ENCODE measurements at places on chromosomes 3 and 15.

DNA sequence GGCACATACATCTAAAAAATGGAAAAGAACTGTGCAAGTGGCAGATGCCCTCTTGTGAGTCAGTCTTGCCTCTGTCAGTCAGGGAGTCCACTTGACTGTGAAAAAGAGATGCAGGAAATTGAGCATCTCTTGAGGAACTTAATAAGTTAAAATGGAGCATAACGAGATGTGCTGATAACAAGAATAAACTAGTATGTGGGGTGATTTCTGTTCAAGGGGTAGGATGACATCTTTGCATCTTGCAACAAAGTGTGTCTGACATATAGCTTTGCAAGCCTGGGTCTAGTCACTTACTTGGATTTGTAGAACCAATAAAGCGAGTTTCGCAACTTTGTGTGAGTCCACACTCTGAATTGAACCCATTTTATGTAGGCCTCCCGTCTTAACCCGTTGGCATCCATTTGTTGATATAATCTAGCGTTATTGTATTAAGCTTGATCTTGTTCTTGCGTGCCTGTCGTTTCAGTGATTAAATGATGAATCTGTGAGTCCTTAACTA, 2.2 kb downstream of the USP3 start:
- no peaks in the 10 kb centered on the region for H3K27me3 ChIP-seq
- no peak for DNase-seq
- H3K4me3 ChIP-seq = no peak overlapping the region
- H3K27ac ChIP-seq = no peak overlapping the region
- peaks cover 44% of the 10 kb centered on the region for H3K4me1 ChIP-seq

DNA sequence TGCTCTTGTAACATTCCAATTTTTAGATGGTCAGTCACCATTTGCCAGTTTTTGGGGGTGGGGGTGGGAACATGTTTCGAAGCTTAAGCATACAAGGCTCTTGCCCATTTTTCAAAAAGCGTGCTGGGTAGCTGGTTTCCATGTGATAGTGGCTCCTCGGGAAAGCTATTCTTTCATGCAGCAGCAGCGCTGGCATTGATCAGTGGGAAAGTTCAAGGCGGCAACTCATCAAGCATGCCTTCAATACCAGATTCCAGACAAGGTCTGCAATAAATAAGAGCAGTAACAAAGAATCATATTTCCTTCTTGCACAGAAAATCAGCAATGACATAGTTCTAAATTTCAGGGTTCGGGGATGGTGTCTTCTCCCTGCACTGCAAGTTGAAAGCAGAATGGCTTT, 133.5 kb upstream of the ONECUT1 start:
- no peak overlapping the region for H3K4me3 ChIP-seq
- no peaks in the 10 kb centered on the region for H3K4me1 ChIP-seq
- H3K27me3 ChIP-seq = no peaks in the 10 kb centered on the region
- H3K36me3 ChIP-seq = no peaks in the 10 kb centered on the region
- DNase-seq = no peak

DNA sequence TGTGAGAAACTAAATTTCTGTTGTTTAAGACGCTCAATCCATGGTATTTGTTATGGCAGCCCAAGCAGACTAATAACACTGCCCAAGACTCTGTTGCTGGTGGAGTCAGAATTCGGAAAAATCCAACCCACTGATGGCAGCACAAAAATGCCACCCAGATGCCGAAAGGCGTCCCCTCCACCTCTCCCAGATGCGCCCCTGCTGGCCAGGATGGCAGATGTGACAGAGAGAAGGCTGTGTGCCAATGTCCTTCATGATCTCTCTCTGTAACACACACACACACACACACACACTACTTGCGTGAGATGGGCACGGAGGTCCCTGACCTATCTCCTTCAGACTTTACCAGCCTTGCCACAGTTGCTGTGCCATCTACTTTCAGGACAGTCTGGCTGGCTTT, 10.9 kb upstream of the LYSMD4 start:
- no peaks in the 10 kb centered on the region for H3K27me3 ChIP-seq
- H3K4me1 ChIP-seq = peaks cover 12% of the 10 kb centered on the region
- H3K4me3 ChIP-seq = no peak overlapping the region
- DNase-seq = no peak

- H3K4me1 ChIP-seq = no peaks in the 10 kb centered on the region
- H3K36me3 ChIP-seq = no peaks in the 10 kb centered on the region
- H3K27ac ChIP-seq = no peak overlapping the region
Measured at GRCh38 chr3:175149675-175150074, 290.5 kb downstream of the NAALADL2 start.

DNA sequence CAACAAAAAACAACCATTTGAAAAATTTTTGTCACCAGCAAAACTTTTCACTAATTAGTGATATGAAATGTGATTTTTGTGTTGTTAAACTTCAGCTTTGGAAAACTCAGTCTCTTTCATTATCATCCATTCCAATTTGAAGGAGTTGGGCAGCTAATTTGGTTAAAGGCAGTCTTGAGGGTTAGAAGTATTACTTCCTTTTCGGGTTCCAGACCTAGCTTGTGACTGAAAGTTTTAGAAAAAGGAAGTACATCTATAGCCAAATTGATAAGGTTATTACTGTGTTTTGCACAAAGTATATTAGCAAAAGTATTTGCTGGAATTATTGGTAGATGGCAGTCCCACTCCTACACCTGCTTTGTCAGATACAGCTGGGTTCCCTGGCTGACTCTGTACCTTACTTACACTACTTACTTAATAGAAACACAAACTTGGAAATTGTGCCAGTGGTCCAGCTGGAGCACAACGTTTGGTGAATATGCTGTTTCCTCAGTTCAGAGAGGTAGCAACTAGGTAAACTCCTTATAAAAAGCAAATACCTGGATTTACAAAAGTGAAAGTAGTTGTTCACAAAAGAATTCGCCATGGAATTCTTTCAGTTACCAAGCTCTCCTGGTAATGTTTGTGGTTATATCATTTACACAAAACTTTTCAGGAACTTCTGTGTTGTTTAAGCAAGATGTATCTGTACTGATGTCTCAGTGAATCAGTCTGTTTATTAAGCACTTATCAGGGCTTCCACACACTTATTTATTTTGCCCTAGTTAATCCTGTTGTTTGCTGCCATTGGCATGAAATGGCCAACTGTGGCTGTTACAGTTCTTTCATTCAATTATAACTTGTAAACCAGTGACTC, 31.6 kb downstream of the TIPARP start:
- no peaks in the 10 kb centered on the region for H3K4me1 ChIP-seq
- H3K4me3 ChIP-seq = no peak overlapping the region
- no peak overlapping the region for H3K27ac ChIP-seq
- H3K27me3 ChIP-seq = no peaks in the 10 kb centered on the region
- H3K36me3 ChIP-seq = peaks cover 39% of the 10 kb centered on the region

DNA sequence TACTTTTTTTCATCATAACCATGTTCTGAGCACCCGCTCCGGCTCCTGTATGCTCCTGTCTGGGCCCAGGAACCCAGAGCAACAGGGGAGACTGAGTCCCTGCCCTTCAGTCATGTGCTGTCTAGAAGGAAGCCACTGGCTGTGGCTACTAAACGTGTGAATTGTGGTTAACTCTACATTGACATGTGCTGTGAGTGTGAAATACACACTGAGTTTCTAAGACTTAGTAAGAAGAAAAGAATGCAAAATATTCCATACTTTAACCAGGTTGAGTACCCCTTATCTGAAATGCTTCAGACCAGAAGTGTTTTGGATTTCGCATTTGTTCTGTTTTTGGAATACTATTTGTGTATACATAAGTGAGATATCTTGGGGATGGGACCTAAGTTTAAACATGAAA, 42.8 kb upstream of the CGNL1 start:
- peaks cover 8% of the 10 kb centered on the region for H3K4me1 ChIP-seq
- H3K27ac ChIP-seq = no peak overlapping the region
- H3K27me3 ChIP-seq = peaks cover 9% of the 10 kb centered on the region
- H3K36me3 ChIP-seq = no peaks in the 10 kb centered on the region
- H3K4me3 ChIP-seq = no peak overlapping the region
- no peak for DNase-seq

DNA sequence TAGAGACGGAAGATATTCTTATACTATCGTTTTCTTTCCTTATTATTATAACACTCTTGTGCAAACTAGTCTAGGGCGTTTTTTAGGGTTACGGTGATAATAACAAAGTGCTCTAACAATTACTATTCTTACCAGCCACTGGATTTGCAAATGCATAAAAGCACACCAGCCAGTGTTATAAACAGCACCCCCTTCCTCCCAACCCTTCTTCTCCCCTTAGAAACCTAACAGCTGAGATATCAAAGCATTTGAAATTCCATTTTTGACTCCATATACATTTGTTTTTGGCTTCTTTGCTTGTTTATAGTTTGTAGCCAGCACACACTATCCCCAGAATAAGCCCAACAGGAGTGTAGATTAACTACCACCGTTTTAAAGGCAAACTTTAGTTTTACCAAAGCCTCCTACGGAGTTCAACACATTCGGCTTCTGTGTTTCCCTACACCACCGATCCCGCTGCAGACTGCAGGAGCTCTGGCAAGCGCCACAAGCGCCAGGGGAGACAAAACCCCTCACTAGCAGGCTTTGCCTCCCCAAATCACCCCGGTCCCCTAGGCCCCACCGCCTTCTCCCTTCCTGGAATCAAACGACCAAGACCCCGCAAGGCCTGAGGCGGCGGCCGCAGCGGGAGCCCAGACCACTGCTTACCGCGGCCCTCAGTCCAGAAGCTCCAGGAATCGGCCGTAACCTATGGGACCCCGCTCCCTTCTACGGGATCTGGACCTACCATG, 461 bp downstream of the COPB2 start:
- peaks cover 3% of the 10 kb centered on the region for H3K36me3 ChIP-seq
- H3K27ac ChIP-seq = peak overlapping the region; percentile 91
- H3K4me1 ChIP-seq = peaks cover 26% of the 10 kb centered on the region
- no peaks in the 10 kb centered on the region for H3K27me3 ChIP-seq
- H3K4me3 ChIP-seq = peak overlapping the region; percentile 100

DNA sequence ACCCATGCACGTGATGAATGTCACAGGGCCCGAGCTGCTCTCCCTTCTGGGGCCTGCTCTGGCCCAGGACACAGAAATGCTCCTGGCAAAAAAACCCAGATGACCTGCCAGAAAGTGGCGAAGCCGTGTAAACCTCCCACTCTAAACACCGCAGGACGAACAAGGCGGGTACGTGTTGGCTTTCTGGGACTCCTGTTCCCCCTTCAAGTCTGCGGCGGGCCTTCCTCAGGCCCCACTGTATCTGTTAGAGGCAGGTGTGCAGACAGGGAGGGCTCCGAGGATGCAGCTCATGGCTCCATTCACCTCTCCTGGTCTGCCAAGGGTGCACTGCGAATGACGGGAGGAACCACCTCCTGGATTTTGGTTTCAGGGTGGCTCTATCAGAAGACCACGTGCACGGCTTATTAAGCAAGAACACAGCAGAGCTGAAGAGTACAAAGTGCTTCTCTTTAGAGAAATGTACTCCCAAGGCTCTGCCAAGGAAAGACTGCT, 173.8 kb downstream of the ADAMTS17 start:
- H3K4me1 ChIP-seq = no peaks in the 10 kb centered on the region
- H3K36me3 ChIP-seq = peaks cover 83% of the 10 kb centered on the region
- DNase-seq = no peak
- no peak overlapping the region for H3K4me3 ChIP-seq

- H3K36me3 ChIP-seq = no peaks in the 10 kb centered on the region
- no peaks in the 10 kb centered on the region for H3K27me3 ChIP-seq
- no peak overlapping the region for H3K27ac ChIP-seq
- H3K4me3 ChIP-seq = no peak overlapping the region
- DNase-seq = no peak
Measured at GRCh38 chr3:77690284-77690845, 650.5 kb downstream of the ROBO2 start.

GRCh38 chr3:110521019-110521418, 550.6 kb upstream of the NECTIN3 start:
- H3K27ac ChIP-seq = no peak overlapping the region
- no peaks in the 10 kb centered on the region for H3K27me3 ChIP-seq
- no peak for DNase-seq
- H3K36me3 ChIP-seq = no peaks in the 10 kb centered on the region

DNA sequence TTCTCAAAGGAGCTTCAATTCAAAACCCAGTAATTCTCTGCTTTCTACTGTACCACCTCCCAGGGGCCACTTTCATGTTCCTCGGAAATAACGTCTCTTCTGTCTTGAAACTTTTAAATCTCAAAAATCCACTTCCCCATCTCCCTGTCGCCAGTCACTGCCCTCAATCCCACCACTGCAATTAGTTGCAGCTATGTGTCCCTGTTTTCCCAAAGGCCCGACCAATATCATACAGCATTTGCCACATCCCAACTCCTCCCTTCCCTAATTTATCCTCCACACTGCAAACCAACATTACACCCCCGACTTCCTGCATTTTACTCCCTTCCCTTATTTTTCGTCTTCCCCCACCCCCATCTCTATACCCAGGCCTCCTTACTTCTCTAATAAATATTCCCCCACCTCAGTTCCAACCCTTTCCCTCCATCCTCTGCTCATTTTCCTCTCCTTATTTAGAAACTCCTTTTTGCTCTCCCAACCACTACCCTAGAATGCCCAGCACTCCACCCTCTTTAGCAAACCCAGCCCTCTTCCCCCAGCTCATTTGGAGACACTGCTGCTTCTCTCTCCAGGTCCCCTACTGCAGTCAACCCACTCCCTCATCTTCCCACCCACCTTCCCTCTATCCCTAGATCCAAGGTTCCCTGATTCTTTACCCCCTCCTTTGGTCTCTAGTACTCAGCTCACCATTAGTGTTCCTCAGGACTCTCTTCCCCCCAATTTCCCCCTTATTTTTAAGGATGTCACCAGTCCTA, 1.1 kb downstream of the NPTN start:
- H3K4me1 ChIP-seq = peaks cover 26% of the 10 kb centered on the region
- H3K36me3 ChIP-seq = no peaks in the 10 kb centered on the region
- H3K4me3 ChIP-seq = peak overlapping the region; percentile 63
- peak overlapping the region; percentile 57 for H3K27ac ChIP-seq
- no peaks in the 10 kb centered on the region for H3K27me3 ChIP-seq

DNA sequence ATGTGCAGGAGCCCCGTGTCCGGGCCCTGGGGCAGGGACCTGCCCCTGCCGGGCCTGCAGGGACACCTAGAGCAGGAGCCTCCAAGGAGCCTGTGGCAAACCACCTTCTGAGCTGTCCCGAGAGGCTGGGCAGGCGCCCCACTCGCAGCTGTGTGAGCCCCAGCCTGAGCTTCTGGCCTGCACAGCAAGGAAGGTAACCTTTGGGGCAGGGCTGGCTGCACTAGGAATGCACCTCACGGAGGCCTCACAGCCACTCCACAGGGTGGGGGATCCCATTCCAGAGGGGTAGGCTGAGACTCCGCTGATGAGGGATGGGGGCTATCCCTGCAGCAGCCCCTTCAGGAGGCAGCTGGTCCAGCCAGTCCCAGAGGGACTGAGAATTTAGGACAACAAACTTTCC, 68.1 kb downstream of the DNAJB8 start:
- no peak overlapping the region for H3K27ac ChIP-seq
- no peaks in the 10 kb centered on the region for H3K27me3 ChIP-seq
- no peak for DNase-seq
- H3K4me3 ChIP-seq = no peak overlapping the region
- no peaks in the 10 kb centered on the region for H3K36me3 ChIP-seq
- no peaks in the 10 kb centered on the region for H3K4me1 ChIP-seq

GRCh38 chr15:55827204-55827603, 84.3 kb upstream of the PRTG start:
- H3K4me1 ChIP-seq = peaks cover 17% of the 10 kb centered on the region
- no peaks in the 10 kb centered on the region for H3K36me3 ChIP-seq
- H3K27ac ChIP-seq = no peak overlapping the region
- no peak overlapping the region for H3K4me3 ChIP-seq
- no peaks in the 10 kb centered on the region for H3K27me3 ChIP-seq

GRCh38 chr3:185900228-185900627, 37.6 kb downstream of the TRA2B start:
- H3K27me3 ChIP-seq = no peaks in the 10 kb centered on the region
- H3K4me3 ChIP-seq = no peak overlapping the region
- no peaks in the 10 kb centered on the region for H3K36me3 ChIP-seq
- H3K27ac ChIP-seq = no peak overlapping the region

- peak overlapping the region; percentile 35 for H3K27ac ChIP-seq
- H3K27me3 ChIP-seq = no peaks in the 10 kb centered on the region
- H3K36me3 ChIP-seq = peaks cover 59% of the 10 kb centered on the region
- DNase-seq = peak; percentile 45
- peaks cover 15% of the 10 kb centered on the region for H3K4me1 ChIP-seq
Measured at GRCh38 chr15:75597667-75598341, 18.7 kb upstream of the PTPN9 start.

Measured in DND-41 (cell line).